ENCODE measurements at places on chromosomes 5 and 9.

DNA sequence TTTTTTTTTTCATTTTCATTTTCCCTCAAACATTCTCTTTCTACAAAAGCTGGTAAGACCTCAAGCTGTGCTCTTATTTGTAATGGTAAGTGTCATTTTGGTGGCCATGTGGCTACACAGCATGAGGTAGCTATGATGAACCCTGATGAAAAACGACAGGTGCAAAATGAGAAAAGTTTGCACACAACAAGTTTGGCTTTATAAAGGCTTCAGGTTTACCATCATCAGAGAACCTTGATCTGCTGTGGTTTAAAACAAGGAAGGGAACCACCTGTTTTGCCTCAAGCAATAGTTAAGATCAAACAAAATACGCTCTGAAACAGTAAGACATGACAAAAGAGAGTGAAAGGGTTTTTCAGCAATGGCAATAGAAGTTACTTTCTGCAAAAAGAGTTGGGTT is 1124.6 kb upstream of the ACO1 start:
- no peaks in the 10 kb centered on the region for H3K27me3 ChIP-seq
- DNase-seq, result no peak
- H3K36me3 ChIP-seq, result no peaks in the 10 kb centered on the region
- H3K4me1 ChIP-seq, result no peaks in the 10 kb centered on the region
- H3K4me3 ChIP-seq, result no peak overlapping the region

- H3K4me3 ChIP-seq, result no peak overlapping the region
- H3K4me1 ChIP-seq, result no peaks in the 10 kb centered on the region
- no peak overlapping the region for H3K27ac ChIP-seq
These were observed 16.5 kb upstream of the CACFD1 start for GRCh38 chr9:133443248-133443647.

DNA sequence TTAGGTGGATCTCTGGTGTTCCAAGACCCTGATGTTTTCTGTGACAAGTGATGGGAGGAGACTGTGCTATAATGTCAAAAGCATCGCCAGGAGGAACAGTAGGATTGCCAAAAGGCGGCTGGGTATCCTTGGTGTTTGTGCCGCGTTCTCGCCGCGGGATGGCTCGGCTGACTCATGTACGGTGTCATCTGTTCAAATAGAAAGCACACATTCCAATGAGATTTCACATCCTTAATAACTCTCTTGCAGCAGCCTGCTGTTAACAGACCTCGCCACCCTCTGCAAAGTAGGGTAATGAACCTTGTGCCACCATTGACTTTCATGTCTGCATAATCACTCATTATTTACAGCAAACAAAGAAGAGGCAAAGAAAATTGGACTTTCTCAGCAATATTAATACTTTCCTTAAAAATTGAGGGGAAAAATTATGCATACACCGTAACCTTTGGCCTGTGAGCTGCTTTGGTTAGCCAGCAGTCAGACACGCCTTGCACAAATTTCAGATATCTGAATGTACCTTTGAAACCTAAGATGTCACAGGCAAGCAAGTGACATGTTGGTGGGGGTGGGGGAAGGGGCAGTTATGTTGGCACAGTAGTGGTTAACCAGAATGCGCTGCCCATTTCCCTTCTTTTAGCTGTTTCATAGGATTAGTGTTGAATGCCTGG is 289.4 kb downstream of the EFNA5 start:
- no peaks in the 10 kb centered on the region for H3K36me3 ChIP-seq
- H3K27ac ChIP-seq, result no peak overlapping the region
- no peak for DNase-seq
- no peak overlapping the region for H3K4me3 ChIP-seq

DNA sequence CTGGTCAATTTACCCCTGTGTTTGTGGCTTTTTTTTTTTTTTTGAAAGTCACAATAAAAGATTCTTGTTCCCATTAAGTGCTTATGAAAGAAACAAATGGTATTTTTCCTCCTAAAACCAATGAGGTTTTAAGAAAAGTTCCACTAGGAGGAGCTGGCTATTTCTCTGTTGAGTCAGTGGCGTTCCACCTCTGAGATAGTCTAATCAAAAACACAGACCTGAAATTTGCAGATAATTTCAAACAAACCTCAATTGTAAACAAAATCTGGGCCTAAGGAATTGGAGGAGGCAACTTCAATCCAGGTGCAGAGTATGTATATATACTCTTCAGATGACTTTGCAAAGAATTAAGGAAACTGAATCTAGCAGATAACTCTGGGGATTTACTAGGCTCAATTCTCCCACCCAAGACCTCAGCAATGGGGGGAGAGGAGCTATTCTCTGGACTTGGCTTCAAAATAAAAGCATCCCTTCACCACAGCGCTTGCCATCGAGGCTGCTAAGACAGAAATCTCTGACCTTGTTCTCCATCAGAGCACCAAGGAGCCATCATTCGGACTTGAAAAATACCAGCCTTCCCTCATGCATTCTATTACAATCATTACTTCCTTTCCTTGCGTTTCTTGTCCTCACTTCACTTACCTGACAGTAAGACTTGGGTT is 52.4 kb downstream of the FANCC start:
- no peak overlapping the region for H3K4me3 ChIP-seq
- no peaks in the 10 kb centered on the region for H3K36me3 ChIP-seq
- H3K27me3 ChIP-seq, result no peaks in the 10 kb centered on the region

- DNase-seq, result no peak
- no peaks in the 10 kb centered on the region for H3K27me3 ChIP-seq
- H3K4me3 ChIP-seq, result no peak overlapping the region
- H3K4me1 ChIP-seq, result no peaks in the 10 kb centered on the region
- H3K36me3 ChIP-seq, result no peaks in the 10 kb centered on the region
These were observed 227.4 kb downstream of the ESM1 start for GRCh38 chr5:54758038-54758437.

GRCh38 chr5:131766689-131767088 is 30.1 kb downstream of the FNIP1 start:
- H3K27me3 ChIP-seq, result no peaks in the 10 kb centered on the region
- no peak overlapping the region for H3K4me3 ChIP-seq
- peaks cover 9% of the 10 kb centered on the region for H3K4me1 ChIP-seq
- no peak overlapping the region for H3K27ac ChIP-seq

GRCh38 chr5:33933723-33934169 is 2.4 kb upstream of the RXFP3 start:
- DNase-seq, result no peak
- no peaks in the 10 kb centered on the region for H3K4me1 ChIP-seq
- peaks cover 19% of the 10 kb centered on the region for H3K27me3 ChIP-seq
- no peak overlapping the region for H3K27ac ChIP-seq

DNA sequence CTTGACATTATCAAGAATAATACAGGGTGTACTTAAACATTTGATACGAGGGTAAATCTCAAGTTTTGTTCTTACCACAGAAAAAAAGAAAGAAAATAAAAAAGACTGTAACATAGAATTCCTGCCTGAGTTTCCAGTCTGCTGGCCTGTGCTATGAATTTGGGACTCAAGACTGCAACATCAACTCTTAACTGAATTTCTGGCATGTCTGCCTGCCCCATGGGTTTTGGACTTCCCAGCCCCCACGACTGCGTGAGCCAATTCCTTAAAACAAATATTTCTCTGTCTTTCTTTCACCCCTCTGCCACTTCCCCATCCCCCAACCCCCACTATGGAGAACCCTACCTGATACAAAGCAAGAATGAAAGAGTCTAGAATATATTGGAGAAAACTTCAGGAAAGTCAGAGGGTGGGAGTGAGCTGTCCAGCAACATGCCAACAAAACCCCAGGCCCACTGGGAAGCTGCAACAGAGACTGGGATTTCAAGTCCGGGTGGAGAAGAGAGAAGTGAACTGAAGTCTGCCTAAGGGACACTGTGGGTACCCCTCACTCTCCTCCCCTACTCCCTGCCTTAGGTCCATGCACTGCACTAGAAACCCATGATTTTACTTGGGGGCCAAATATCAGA is 43.0 kb downstream of the MARCHF3 start:
- DNase-seq, result no peak
- H3K4me3 ChIP-seq, result no peak overlapping the region
- H3K27ac ChIP-seq, result no peak overlapping the region
- H3K4me1 ChIP-seq, result no peaks in the 10 kb centered on the region

GRCh38 chr9:23849379-23850035 is 23.5 kb upstream of the ELAVL2 start:
- DNase-seq, result no peak
- no peak overlapping the region for H3K27ac ChIP-seq
- no peaks in the 10 kb centered on the region for H3K4me1 ChIP-seq
- H3K4me3 ChIP-seq, result no peak overlapping the region
- H3K27me3 ChIP-seq, result no peaks in the 10 kb centered on the region
- H3K36me3 ChIP-seq, result no peaks in the 10 kb centered on the region

- no peak within 1 kb of the TSS for H3K27ac ChIP-seq
- H3K36me3 ChIP-seq, result no peaks in the 10 kb centered on the region
- H3K4me3 ChIP-seq, result no peak within 1 kb of the TSS
- no peaks in the 10 kb centered on the region for H3K4me1 ChIP-seq
- H3K27me3 ChIP-seq, result no peaks in the 10 kb centered on the region
These were observed at the start of gene HAVCR1 for GRCh38 chr5:157059093-157059539. Gene HAVCR1, minus strand, starts transcription at chr5:157059116. Its CDS starts 1,173 bp downstream, at chr5:157057943.

DNA sequence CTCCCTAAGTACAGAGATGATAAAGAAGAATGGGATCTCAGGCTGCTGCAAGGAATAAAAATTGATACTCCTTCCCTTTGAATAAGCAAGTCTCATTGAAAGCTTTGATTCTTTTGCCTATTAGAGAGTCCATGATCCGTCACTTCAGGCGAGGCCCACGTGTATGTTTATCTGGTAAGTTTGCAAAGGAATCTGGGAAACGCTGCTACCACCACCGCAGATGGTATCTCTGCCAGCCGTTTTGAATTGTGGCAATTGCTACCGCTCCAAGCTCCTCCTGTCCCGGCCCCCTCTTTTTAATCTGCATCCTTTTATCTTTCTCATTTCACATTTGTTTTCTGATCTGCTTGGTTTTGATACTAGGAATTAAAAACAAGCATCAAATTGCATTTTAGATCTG is 42.9 kb upstream of the GRIA1 start:
- no peak overlapping the region for H3K27ac ChIP-seq
- H3K36me3 ChIP-seq, result no peaks in the 10 kb centered on the region
- H3K27me3 ChIP-seq, result no peaks in the 10 kb centered on the region
- no peak overlapping the region for H3K4me3 ChIP-seq
- DNase-seq, result no peak
- H3K4me1 ChIP-seq, result no peaks in the 10 kb centered on the region

GRCh38 chr9:134267881-134268724 is 58.2 kb upstream of the RXRA start:
- no peaks in the 10 kb centered on the region for H3K36me3 ChIP-seq
- DNase-seq, result peak; percentile 86
- peaks cover 6% of the 10 kb centered on the region for H3K4me1 ChIP-seq
- H3K27ac ChIP-seq, result no peak overlapping the region
- peaks cover 4% of the 10 kb centered on the region for H3K27me3 ChIP-seq

- H3K27ac ChIP-seq, result no peak overlapping the region
- no peaks in the 10 kb centered on the region for H3K4me1 ChIP-seq
- H3K36me3 ChIP-seq, result no peaks in the 10 kb centered on the region
- H3K27me3 ChIP-seq, result no peaks in the 10 kb centered on the region
These were observed 624.4 kb upstream of the RORB start for GRCh38 chr9:73872701-73873100.

GRCh38 chr5:154712518-154713437 is 42.4 kb upstream of the LARP1 start:
- H3K36me3 ChIP-seq, result no peaks in the 10 kb centered on the region
- peak; percentile 24 for DNase-seq
- H3K27ac ChIP-seq, result no peak overlapping the region
- no peak overlapping the region for H3K4me3 ChIP-seq
- H3K4me1 ChIP-seq, result peaks cover 35% of the 10 kb centered on the region

- no peaks in the 10 kb centered on the region for H3K36me3 ChIP-seq
- H3K4me3 ChIP-seq, result no peak overlapping the region
- H3K4me1 ChIP-seq, result peaks cover 5% of the 10 kb centered on the region
- H3K27me3 ChIP-seq, result no peaks in the 10 kb centered on the region
These were observed 20.3 kb downstream of the OSTF1 start for GRCh38 chr9:75108571-75108970.

DNA sequence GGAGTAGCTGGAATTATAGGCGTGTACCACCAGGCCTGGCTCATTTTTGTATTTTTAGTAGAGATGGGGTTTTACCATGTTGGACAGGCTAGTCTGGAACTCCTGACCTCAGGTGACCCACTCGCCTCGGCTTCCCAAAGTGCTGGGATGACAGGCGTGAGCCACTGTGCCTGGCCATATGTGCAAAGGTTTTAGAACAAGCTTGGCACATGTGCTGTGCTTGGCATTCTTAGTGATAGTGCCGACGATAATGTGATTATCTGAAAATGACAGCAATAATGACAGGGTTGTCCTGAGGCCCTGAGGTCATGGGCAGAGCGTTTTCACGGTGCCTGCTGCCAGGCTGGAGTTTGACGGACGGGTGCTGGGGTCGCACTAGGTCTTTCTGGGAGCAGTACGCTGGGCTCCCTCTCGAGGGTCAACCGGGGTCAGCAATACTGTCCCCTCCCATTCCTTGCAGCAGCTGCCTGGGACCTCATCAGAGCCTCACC is 42.6 kb downstream of the HMCN2 start:
- DNase-seq, result no peak
- H3K27me3 ChIP-seq, result no peaks in the 10 kb centered on the region
- no peak overlapping the region for H3K4me3 ChIP-seq
- H3K4me1 ChIP-seq, result no peaks in the 10 kb centered on the region

GRCh38 chr5:79186455-79186854 is 49.5 kb upstream of the JMY start:
- no peaks in the 10 kb centered on the region for H3K4me1 ChIP-seq
- no peak overlapping the region for H3K27ac ChIP-seq
- no peaks in the 10 kb centered on the region for H3K27me3 ChIP-seq
- H3K36me3 ChIP-seq, result no peaks in the 10 kb centered on the region
- DNase-seq, result no peak
- H3K4me3 ChIP-seq, result no peak overlapping the region

DNA sequence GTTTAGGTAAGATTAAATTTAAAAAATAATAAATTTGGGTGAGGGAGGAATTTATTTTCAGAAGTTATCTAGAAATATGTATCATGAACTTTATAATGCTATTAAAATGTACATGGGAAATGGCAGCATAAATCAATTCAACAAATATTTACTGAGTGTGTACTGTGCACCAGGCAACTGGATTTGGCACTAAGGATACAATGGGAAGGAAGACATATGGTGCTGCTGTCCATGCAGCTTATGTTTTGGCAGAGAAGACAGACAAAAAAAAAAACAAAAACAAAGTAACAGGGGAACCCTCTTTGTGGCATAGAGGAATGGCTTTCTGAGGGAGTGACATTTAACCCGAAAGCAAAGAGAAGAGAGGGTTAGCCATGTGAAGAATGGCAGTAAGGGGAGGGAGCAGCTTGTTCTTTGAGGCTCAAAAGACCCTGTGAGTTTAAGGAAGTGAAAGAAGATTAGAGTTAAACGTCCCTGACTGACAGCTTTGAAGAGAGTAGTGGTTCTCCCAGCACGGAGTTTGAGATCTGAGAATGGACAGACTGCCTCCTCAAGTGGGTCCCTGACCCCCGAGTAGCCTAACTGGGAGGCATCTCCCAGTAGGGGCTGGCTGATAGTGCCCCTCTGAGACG is 23.9 kb downstream of the CNTRL start:
- H3K4me3 ChIP-seq, result no peak overlapping the region
- no peaks in the 10 kb centered on the region for H3K4me1 ChIP-seq
- DNase-seq, result no peak

DNA sequence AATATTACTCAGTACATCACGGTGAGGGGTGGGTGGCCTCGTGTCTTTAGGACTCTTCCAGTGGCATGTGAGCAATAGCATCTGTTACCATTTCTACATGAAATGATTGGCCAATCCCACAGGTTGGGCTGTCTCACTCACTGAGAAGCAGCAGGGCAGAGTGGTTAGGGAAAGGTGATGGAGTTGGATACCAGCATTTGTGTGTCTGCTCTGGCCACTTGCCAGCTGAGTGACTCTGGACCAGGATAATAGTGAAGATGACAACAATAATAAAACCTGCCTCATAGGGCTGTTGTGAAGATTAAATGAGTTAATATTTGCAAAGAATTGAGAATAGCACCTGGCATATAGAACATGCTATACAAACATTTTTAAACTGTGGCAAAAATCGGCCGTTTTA is 42.0 kb downstream of the IQGAP2 start:
- H3K4me1 ChIP-seq, result peaks cover 6% of the 10 kb centered on the region
- H3K27ac ChIP-seq, result no peak overlapping the region
- DNase-seq, result no peak
- no peaks in the 10 kb centered on the region for H3K27me3 ChIP-seq
- no peak overlapping the region for H3K4me3 ChIP-seq
